ENCODE measurements at places on chromosomes 4 and X. TPM values are rescaled to one million over a fixed set of nuclear protein-coding genes. Genes with fewer than 3 reads are reported as not detected.

SASH3 gene
- 18.3 TPM for total RNA-seq

GRCh38 chrX:95055991-95056390, 1382.0 kb downstream of the FAM133A start:
- no peak for DNase-seq

GRCh38 chrX:153500676-153501280, 6.0 kb downstream of the BGN start:
- DNase-seq, result no peak

C4orf46 gene
- 3.9 TPM for total RNA-seq

GRCh38 chrX:32408389-32408788, 803.0 kb downstream of the DMD start:
- no peak for DNase-seq

- DNase-seq, result no peak
Measured at GRCh38 chr4:3082925-3083515, 8.5 kb downstream of the HTT start.
